Stimulated activated CD8-positive, alpha-beta memory T cell treated with anti-CD3 and anti-CD28 coated beads, Interleukin-4, amount 100 ng/mL, for 4 hours (primary cell): ENCODE measurements at places on chromosomes 5 and 9.

GRCh38 chr5:68529581-68529980, 314.0 kb downstream of the PIK3R1 start:
- no peak for DNase-seq

GRCh38 chr5:157994906-157995519, 136.1 kb upstream of the CLINT1 start:
- no peak for DNase-seq

DNA sequence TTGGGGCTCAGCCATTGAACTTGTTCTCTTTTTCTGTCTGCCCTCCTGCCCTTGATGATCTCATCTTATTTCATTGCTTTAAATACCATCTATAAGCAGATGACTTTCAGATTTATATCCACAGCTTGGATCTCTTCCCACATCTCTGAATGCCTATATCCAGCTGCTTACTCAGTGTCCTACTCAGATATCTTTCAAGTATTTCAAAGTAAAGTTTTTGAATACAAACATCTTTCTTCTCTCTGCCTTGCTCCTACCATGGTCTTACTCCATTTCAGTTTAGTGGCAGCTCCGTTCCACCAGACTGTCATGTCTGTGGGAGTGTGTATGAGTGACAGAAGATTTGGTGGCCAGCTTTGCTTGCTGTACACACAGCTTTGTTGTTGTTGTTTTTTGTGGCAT, 59.7 kb downstream of the ERBIN start:
- no peak for DNase-seq

GRCh38 chr9:136610426-136610825, 52.3 kb upstream of the EGFL7 start:
- no peak for DNase-seq

GRCh38 chr9:88932766-88933165, 58.5 kb upstream of the S1PR3 start:
- no peak for DNase-seq
